ENCODE measurements at places on chromosomes 11 and 22.

DNA sequence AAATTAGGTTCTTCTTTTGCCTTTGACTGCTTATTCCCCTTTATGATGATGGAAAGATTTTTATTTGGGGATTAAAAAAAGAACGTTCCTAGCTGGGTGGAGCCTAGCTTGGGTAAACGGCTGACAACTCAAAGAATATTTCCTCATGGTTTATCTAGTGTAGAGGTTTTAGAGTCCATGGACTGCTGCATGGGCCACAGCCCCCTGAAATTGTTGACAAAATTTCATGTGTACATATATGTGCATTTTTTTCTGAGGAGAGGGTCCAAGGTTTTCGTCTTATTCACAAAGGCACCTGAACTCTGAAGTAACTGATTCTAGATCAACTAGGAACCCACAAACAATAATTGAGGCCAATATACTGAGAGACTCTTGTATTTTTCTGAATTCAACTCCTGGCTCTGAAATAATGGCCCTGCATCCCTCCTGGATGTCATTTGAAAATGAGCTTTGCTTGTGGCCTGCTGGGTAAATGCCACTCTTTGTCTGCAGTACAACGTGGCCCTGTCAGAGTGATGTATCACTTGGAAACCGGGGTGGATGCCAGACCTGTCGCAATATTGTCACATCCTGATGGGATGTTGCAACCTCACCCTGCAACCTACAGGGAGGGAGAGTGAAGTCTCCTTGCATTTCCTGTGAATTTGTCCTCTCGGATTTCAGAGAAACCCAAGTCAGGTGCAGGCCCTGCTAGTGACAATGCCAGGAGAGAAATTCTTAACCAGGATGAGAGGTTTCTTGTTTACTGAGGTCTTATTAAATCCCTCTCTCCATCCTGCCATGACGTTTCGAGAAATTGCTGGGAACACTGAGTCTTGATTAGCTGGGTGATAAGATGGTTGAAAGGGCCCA lies 33.8 kb downstream of the EHF start:
- DNase-seq: no peak

DNA sequence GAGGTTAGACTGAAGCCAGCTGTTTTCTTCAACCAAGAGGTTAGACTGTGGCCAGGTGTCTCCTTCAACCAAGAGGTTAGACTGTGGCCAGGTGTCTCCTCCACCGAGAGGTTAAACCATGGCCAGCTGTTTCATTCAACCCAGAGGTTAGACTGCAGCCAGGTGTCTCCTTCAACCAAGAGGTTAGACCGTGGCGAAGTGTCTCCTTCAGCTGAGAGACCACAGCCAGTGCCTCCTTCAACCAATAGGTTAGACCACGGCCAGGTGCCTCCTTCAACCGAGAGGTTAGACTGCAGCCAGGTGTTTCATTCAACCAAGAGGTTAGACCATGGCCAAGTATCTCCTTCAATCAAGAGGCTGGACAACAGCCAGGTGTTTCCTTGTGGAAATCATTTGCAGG lies 498.1 kb downstream of the TBC1D22A start:
- no peak for DNase-seq

DNA sequence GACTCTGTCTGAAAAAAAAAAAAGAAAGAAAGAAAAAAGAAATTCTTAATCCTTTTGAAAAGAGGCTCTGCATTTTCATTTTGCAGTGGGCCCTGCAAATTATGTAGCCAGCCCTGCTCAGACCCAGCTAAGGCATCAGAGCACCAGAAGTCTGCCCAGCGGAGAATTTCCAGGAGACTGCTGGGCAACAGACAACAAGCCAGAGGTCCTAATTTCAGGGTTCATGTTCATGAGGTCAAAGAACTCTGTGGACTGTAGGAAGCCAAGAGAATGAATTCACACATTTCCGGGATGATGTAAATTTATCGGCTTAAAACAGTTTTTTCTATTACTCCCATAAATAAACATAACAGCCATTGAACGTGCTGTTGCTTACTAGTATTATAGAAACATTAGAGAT lies 14.8 kb upstream of the RTCB start:
- no peak for DNase-seq

GRCh38 chr22:49025791-49026493 lies 801.7 kb downstream of the BRD1 start:
- no peak for DNase-seq

- DNase-seq: no peak
Observed at GRCh38 chr11:65773784-65774411, 6.9 kb downstream of the AP5B1 start.

GRCh38 chr11:66056501-66056900 lies 4.3 kb downstream of the SF3B2 start:
- DNase-seq: no peak

DNA sequence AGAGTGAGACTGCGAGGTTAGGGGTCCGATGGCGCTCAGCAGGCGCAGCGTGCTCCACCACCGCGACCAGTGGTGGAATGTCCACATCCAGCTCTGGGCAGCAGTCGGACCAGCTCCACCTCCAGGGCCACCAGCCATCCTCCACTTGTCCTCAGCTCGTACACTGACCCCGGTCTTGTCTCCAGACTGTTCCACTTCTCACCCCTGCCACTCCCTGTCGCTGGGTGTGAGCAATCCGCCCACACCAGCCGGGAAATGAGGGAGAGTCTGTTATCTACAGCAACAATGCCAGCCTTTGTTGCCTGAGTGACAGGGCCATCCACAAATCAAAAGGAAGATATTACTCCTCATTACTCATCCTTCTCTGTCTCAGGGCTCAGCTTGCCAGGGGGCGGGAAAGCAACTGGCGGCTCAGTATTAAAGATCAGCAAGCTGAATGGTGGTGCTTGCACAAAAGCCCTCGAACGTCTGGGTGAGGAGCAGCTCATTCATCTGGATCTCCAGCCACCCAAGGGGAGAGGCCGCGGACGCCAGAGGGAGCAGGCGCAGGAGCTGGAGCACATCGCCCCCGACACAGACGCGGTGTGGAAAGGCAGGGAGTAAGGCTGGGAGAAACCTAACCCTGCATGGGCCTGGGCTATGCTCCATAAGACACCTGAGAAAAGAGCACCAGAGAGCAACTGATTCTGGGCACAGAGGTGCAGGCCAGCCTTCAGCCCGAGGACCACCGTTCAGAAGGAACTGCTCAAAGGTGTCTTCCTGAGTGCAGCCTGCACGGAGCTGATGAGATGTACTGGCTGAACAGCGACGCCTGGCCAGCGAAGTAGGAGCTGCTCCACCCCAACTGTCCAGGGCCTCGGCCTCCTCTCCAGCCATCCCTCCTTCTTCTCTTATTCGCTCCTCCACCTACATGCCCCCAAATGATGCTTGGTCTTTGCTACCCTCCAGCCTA lies 21.9 kb downstream of the IGSF9B start:
- no peak for DNase-seq

DNA sequence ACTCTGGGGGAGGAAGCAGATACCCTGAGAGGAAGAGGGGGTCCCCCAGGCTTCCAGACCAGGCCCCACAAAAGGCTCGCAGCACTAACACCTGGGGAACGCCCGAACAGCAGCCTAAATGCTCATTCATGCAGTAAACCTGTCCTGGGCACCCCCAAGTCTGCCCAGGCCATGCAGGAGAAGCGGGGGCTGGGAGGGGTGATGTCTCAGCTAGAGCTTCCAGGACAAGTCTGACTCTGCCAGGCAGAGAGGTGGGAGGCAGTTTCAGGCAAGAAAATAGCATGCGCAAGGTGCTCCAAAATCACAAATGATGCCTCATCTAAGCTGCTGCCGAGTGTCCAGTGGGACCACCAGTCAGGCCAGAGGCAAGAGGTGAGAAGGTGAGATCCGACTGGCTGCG lies 14.6 kb downstream of the CABP7 start:
- no peak for DNase-seq

GRCh38 chr22:30309951-30310741 lies 16.6 kb downstream of the TBC1D10A start:
- DNase-seq: no peak

GRCh38 chr11:70478166-70478890 lies 80.0 kb downstream of the CTTN start:
- no peak for DNase-seq

DNA sequence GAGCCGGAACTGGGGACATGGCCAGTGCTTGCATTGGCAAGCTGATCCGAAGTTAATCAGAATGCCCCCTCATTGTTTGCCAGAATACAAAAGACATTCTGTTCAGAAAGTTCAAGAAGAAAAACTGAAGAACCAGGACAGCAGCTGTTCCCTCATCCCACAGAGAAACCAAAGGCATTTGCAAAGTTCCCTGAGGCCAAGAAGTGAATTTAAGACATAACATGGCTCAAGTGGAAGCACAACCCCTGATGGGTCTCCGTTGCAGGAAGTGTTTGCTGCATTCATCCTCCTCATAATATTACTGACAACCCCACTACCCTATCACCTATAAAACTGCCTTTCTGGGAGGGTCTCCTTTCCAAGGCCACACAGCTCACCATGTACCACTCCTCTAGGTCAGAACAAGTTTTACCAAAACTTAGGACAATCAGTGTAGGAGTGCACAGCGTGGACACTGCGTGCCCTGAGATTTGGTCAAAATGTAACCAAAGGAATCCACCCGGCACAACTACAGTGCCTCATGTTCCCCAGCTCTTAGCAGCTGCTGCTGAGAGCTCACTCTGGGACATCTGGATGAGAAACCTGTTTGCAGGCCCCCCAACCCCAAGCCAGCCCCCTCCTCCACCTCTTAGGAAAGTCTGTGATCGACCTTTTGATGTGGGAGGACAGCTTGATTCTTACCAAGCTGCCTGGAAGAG lies 101.6 kb upstream of the AKIP1 start:
- DNase-seq: no peak

DNA sequence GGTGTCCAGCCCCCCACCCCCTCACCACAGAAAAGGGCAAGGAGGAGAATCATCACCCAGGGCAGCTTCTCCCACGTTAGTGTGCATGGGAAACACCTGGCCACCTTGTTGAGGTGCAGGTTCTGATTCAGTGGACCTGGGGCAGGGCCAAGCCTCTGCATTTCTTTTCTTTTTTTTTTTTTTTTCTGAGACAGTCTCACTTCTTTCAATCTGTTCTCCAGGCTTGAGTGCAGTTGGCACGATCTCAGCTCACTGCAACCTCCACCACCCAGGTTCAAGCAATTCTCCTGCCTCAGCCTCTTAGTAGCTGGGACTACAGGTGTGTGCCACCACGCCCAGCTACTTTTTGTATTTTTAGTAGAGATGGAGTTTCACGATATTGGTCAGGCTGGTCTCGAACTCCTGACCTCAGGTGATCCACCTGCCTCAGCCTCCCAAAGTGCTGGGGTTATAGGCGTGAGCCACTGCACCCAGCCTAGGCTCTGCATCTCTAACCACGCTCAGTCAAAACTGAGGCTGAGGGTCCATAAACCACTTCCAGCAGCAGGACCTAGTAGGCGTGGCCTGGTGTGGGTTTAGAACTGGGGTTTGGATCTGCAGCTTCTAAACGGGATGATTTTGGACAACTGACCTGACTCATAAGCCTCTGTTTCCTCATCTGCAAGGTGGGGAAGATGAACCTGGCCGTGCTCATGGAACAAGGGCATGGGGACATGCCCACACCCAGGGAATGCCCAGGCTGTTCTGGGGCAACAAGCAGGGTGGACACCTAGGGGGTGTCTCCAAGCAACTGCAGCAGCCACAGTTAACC lies 734 bp downstream of the ZP1 start:
- DNase-seq: no peak

DNA sequence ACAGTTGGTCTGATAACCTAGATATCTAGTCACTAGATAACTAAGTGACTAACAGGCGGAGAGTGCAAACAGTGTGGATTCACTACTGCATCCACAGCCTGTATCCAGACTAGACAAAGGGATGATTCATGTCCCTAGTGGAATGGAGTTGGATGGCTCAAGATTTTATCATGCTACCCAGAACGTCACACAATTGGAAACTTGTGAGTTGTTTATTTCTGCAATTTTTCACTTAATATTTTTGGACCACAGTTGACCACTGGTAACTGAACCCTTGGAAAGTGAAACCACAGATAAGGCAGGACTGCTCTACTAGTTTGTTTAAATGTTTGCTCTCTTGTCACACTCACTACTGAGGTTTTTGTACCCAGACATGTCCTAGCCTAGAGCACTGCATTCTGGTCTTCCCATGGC lies 76.0 kb downstream of the UBASH3B start:
- DNase-seq: no peak

- DNase-seq: no peak
Observed at GRCh38 chr11:110075105-110075846, 17.9 kb upstream of the ZC3H12C start.

DNA sequence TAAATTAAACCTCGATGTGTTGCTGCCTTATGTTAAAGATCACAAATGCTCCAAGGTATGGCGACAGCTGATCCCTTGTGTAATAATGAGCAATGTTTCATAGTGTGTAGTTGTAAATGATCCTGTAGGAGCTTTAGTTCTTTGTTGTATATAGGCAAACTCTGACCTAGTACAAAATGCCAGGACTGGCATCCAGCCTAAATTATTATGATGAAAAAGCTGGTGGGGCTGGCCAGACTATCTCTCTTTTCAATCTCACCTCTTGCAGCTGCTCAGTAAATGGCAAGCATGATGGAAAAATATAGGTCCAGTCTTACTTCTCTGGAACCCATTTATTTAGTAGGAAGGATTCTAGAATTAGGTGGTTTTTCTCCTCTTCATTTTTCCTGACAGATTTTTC lies 345.1 kb upstream of the C11orf87 start:
- no peak for DNase-seq

GRCh38 chr11:33160587-33160986 lies 693 bp downstream of the CSTF3 start:
- DNase-seq: no peak

- no peak for DNase-seq
Observed at GRCh38 chr11:420911-421321, 6.1 kb upstream of the SIGIRR start.

- no peak for DNase-seq
Observed at GRCh38 chr22:46090631-46091201, 59.6 kb upstream of the PPARA start.

DNA sequence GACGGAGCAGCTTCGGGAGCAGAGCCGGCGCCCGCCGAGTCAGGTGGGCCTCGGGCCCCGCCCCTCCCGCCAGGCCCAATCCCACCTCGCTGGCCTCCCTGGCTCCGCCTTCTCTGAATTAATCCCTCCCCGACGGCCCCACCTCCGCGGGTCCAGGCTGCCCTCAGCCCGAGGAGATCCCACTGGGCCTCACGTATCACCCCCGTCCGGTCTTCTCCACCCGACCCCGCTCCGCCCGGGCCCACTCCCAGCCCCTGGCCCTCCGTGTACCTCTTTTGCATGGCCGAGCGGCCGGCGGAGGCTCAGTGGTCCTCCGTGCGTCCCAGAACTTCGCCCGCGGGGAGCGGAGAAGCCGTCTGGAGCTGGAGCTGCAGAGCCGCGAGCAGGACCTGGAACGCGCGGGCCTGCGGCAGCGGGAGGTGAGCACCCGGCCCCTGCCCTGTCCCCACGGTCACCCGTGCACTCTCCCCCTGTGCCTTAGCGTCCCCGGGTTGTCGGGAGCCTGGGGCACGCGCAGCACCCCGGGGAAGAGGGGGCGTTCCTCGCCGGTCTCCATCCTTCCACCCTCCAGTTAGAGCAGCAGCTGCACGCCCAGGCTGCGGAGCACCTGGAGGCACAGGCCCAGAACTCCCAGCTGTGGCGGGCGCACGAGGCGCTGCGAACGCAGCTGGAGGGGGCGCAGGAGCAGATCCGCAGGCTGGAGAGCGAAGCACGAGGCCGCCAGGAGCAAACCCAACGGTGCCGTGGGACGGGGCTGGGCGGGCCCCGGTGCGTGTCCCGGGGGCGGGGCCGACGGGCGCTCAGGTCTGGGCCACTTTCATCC lies 2.2 kb upstream of the CD151 start:
- DNase-seq: peak; percentile 40

Data from stimulated activated CD8-positive, alpha-beta memory T cell treated with anti-CD3 and anti-CD28 coated beads, Interleukin-15, amount 100 ng/mL, for 4 hours (primary cell).